ENCODE measurements at places on chromosomes 5 and 9.

- DNase-seq, result no peak
Observed at GRCh38 chr5:142881076-142881783, 111.1 kb downstream of the ARHGAP26 start.

DNA sequence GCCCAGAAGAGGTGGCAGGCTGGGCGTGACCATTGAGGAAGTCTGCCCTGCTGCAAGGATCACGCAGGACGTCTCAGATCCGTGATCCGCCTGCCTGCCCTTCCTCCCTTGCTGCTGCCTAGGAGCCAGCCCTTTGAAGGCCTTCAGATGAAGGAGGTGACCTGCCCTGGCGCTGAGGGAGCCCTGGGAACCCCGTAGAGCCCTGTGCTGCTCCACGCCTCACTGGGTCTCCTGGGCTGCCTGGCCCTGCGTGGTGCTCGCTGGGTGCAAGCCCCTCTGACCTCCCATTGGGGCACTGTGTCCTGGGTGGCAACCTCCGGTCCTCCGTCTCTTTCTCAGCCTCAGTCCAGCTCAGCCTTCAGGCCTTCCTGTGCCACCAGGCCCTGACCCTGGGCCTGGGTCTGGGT, 295.3 kb upstream of the IRX4 start:
- no peak for DNase-seq

- DNase-seq, result no peak
Observed at GRCh38 chr9:77013206-77013931, 6.1 kb upstream of the FOXB2 start.

- DNase-seq, result peak; percentile 83
Observed at GRCh38 chr5:14186059-14186830, 43.1 kb downstream of the TRIO start.

GRCh38 chr9:127779136-127779981, 893 bp upstream of the SH2D3C start:
- DNase-seq, result no peak

DNA sequence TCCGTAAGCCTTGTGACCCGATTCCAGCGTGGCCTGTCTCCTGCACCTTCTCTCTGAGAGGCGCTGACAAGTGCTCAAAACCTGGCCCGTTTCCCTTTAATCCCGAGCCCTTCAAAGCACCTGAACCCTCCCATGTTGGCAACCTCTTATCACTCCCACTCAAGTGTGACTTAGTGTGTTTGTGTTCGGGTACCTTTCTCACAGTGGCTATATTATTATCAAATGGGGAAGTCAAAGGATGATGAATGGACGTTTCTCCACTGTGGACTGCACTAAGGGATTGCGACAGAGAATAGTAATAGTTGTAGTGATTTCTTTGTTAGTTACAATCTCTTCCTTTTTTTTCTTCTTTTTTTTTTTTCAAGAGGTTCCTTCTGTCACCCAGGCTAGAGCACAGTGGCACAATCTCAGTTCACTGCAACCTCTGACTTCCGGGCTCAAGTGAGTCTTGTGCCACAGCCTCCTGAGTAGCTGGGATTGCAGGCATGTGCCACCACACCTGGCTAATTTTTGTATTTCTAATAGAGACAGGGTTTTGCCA, 65.4 kb upstream of the TNFSF8 start:
- DNase-seq, result no peak

- DNase-seq, result no peak
Observed at GRCh38 chr9:134590240-134591081, 51.1 kb upstream of the COL5A1 start.

- DNase-seq, result no peak
Observed at GRCh38 chr9:13648068-13648467, 368.6 kb upstream of the MPDZ start.

- DNase-seq, result no peak
Observed at GRCh38 chr5:172866802-172867748, 33.0 kb downstream of the ERGIC1 start.

DNA sequence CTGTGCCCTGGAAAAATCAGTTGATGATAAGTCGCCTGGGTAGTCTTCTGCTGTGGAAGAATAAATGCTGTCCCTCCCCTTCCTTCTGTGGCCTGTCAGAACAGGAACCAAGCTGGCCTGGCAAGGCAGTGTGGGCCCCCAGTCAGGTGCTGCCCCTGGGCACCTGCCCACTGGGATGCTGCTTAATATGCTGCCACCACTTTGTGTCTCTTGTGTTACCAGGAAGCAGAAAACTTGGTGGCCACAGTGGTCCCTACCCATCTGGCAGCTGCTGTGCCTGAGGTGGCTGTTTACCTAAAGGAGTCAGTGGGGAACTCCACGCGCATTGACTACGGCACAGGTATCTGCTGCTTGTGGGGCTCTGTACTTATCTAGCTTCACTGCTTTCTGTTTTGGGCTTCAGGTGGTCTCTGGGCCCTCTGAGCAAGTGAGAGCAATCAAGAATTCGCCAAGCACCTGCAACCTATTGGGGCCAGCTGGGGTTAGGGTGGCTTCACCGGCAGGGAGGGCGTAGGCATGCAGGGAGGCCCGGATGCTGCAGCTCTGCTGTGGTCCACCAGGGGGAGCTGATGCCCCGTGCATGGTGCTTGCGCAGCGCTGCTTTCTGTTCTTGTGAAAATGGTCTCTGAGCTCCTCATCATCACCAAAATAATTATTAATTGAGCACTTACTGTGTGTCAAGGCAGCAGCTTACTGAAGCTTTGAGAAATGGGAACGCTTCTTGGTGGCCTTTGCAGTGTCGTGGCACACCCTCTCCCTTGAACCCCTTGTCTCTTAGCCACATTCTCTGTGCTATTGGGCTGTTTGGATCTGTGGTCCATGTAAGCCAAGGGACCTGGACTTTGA, 20.3 kb downstream of the PTPA start:
- no peak for DNase-seq

DNA sequence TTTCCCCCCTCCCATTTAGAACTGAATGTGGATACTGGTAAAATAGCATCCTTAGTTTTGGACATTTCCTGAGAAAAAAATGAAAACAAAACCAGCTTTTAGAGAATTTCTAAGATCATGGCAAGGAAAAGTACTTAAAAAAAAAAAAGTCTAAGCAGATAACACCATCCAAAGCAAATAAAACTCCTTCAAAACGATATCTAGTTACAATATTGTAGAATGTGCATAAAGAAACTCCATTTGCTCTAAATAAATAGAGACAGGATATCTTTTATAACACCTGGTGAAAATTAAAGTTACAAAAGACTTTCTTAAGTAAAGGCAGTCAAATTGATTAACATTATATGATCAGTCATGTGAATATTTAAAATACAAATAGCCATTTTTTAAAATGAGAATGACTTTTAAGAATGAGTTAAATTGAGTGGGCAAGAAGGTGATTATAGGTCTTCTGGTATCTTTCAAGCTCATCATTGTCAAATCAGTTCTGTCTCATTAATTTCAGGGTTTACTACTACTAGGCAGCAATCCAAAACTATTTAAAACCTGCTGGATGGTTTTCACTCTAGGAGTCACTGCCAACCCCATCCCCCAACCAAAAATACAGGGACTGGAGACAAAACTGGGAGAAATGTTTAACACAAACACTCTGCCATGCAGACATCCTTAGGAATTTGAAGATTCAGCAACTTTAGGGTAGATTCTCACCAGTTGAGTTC, 382.6 kb downstream of the ADGRV1 start:
- DNase-seq, result no peak

GRCh38 chr5:98993512-98993911, 64.7 kb upstream of the CHD1 start:
- DNase-seq, result no peak

DNA sequence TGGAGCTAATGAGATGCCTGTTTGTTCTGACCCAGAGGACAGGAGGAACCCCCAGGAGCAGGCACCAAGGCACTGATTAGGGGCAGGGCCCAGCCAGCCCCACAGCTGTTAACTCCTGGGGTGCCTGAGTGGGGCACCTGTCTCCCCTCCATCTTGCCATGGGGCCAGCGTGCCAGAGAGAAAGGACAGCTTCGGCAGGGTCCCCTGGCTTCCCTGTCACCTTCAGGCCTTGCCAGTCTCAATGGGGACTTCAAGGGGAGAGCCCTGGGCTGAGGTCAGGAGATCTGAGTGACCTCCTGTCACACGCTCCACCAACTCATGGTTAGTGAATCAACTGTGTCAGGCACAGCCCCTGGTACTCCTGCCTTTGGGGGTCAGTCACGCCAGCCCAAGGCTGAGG, 152.7 kb upstream of the MVB12B start:
- DNase-seq, result no peak

- no peak for DNase-seq
Observed at GRCh38 chr5:151388960-151389359, 41.6 kb upstream of the SLC36A2 start.

DNA sequence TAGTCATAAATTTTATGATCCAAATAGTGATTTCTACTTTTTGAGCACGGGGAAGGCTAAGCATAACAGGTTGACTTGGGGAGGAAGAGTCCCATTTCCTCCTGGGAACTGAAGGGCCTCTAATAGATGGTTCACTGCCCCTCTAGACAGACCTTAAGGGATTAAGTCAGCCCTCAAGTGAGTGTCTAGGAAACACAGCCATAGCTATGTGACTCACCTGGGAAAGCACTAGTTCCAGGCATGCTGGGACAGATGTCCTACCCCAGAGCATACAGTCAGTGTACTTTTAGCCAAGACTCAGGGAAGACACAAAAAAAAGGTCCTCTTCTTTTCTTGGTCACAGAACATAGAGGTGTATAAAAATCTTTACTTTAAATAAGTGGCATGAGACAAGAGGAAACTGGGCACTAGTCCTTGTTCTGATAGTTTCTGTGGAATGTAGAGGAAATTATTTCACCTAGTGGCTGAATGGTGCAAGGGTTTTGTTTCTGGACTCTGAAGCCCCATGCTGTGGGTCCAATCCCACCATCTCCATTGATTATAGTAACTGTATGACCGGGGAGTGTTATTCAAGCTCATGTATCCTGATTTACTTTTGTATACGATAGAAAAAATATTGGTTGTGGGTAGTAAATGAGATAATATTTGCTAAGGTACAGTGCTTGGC, 86.0 kb downstream of the NREP start:
- DNase-seq, result no peak

DNA sequence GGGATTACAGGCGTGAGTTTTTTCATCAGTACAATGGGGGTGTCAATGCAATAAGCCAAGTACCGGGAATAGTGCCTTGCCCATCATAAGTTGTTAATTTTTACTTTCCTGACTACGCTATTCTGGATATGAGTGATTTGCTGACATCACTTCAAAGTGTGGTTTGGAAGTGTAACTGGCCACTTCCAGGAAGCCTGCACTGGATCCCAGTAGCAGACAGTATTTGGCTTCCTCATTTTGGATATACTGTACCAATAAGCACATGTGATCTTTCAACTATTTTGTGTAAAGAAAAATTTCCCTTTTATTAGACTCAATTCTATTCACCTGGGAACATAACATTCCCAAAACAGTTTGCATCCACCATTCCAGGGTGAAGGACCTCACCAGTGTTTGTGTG, 417.7 kb upstream of the KLF4 start:
- DNase-seq, result no peak

- DNase-seq, result no peak
Observed at GRCh38 chr9:129693741-129694140, 28.3 kb downstream of the PRRX2 start.

- DNase-seq, result no peak
Observed at GRCh38 chr9:82024908-82025307, 36.3 kb downstream of the SPATA31D1 start.

- DNase-seq, result no peak
Observed at GRCh38 chr9:8895106-8895860, 1095.7 kb upstream of the DMAC1 start.

DNA sequence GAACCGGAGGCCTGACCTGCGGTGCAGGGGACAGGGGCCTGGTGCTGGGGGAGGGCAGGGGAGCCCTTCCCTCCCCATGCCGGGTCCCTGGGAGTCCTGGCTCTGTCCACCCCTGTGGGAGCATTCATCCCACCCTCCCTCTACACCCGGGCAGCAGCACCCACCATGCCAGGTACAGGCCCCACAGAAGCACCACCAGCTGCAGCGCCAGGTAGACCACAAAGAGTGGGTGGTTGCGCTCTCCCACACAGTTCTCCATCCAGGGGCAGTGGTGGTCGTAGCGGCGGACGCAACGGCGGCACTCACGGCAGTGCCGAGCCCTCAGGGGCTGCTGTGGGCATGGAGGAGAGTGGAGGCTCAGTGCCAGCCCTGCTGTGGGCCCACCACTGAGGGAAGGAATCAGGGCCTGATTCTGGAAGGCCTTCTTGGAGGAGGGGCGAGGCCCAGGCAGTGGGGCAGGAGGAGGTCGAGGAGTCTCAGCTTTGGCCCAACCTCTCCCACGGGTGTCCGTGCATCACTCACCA, 2.4 kb downstream of the ZDHHC12 start:
- no peak for DNase-seq

DNA sequence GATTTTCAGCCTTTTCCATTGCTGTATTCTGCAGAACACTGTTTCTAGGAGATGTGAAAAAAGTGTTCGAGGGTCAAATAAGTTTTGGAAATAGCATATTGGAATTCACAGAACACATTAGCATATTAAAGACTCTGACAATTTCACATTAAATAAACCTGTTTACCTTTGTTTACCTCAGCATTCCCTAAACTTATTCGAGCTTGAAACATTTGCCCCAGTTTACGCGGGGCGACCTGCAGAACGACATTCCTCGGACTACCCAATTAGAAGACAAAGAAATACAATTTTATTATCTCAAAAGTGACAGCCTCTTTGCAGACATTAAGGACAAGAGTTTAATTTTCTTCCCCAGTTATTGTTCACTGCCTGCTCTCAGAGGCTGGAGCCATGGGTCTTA, 110.3 kb upstream of the NFIB start:
- no peak for DNase-seq

GRCh38 chr9:6305954-6306563, 22.1 kb upstream of the TPD52L3 start:
- peak; percentile 12 for DNase-seq

DNA sequence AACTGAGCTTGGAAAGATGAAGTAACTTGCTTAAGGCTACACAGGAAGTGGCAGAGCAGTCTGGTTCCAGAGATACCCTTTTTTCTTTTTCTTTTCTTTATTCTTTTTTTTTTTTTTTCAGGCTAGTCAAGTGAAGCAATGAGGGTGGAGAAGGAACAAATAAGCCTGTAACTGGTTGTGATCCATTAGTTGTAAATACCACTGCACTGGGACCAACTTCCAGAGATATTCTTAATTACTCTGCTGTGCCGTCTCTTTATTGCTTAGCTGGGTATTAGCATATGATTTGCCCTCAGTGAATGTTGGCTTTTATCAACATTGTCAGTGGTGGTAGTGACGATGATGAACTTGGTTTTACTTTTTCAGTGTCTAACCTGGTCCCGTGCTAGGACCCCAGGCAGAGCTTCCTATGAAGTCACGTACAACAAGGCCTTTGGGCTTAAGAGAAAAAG, 26.7 kb downstream of the LNPEP start:
- DNase-seq, result no peak

DNA sequence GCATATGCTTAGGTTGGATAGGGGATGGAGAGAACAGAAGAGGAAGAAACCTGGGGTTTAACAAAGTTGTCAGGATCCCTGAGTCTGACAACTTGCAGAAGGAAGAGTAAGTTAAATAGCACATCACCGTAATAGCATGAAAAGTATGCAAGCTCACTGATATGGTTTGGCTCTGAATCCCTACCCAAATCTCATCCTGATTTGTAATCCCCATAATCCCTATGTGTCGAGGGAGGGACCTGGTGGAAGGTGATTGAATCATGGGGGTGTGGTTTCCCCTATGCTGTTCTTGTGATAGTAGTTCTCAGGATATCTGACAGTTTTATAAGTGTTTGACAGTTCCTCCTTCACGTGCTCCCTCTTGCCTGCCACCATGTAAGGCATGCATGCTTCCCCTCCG, 193.3 kb downstream of the PSAT1 start:
- DNase-seq, result no peak

Data from Panc1 (cell line).